Activated T-helper 1 cell treated with anti-CD3 and anti-CD28 coated beads, Interleukin-12 subunit alpha, Interleukin-12 subunit beta, Interleukin-2, Interleukin-4 antibody, amounts not matched to agents 30 ng/mL and 10 ng/mL and 1 ng/mL, durations not matched to agents 14 hours and 24 hours and 36 hours (primary cell): ENCODE measurements at places on chromosomes 5 and 9. TPM values are rescaled to one million over a fixed set of nuclear protein-coding genes. Genes with fewer than 3 reads are reported as not detected.

- DNase-seq = no peak
- no peaks in the 10 kb centered on the region for H3K27me3 ChIP-seq
- peaks cover 64% of the 10 kb centered on the region for H3K36me3 ChIP-seq
- H3K4me1 ChIP-seq = peaks cover 45% of the 10 kb centered on the region
Measured at GRCh38 chr5:133072021-133072420, 20.2 kb downstream of the HSPA4 start.

DNA sequence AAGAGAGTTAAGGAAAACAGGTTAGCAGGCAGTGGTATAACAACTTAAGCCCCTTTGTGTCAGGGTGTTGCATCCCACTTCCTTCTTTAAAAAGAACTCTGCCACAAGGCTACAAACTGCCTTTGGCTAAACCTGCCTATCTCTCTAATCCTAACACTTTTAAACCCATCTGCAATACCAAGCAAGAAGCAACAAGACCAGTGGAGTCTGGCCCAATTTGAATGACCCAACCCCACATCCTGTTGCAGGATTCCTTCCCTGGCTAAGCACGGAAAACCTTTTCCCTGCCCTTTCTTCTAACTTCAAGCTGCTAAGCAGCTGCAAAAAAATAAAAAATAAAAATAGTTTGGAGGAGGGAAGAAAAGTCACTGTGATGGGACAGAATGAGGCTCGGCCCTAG is 27.1 kb downstream of the ABCA1 start:
- no peak for DNase-seq
- H3K4me1 ChIP-seq = no peaks in the 10 kb centered on the region
- no peak overlapping the region for H3K4me3 ChIP-seq
- no peak overlapping the region for H3K27ac ChIP-seq
- no peaks in the 10 kb centered on the region for H3K27me3 ChIP-seq

The AP3B1 gene
- total RNA-seq = 40.8 and 40.9 TPM in 2 replicates

The ACOT12 gene
- not detected in 2 replicates for total RNA-seq

The GABRG2 gene
- total RNA-seq = not detected in 2 replicates
